A375 (cell line): ENCODE measurements at places on chromosomes 1 and 21. TPM values are rescaled to one million over a fixed set of nuclear protein-coding genes. Genes with fewer than 3 reads are reported as not detected.

PDXK gene
- 80.3 and 93.8 TPM in 2 replicates for total RNA-seq

CRP gene
- not detected in 2 replicates for total RNA-seq

PTAFR gene
- total RNA-seq, result 0.16 TPM in 1 of 2 replicates, not detected in the other

S100A5 gene
- 0.98 and 2.3 TPM in 2 replicates for total RNA-seq

TEDDM1 gene
- not detected in 2 replicates for total RNA-seq

TCEA3 gene
- 1.4 and 2.1 TPM in 2 replicates for total RNA-seq

LYPD8 gene
- 0.56 TPM in 1 of 2 replicates, not detected in the other for total RNA-seq
